ENCODE measurements at places on chromosomes 1 and 21. TPM values are rescaled to one million over a fixed set of nuclear protein-coding genes. Genes with fewer than 3 reads are reported as not detected.

DNA sequence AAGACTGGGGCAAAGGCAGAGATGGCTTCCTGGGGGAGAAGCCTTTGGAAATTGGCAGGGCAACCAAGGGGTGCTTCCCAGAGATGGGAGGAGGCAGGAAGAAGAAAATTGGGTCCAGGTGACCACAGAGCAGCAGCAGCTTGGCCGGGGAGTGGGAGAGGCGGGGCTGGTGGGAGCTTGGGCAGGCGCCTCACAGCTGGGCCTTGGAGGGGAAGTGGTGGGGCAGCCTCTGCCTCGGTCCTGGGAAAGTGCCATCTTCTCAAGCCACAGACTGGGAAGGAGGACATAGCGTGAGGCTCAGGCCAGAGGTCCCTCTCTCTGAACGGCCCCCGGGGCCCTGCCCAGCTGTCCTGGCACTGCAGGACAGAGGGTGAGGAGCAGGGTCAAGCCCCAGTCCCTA is 24.0 kb upstream of the WASF2 start:
- H3K27ac ChIP-seq, result peak overlapping the region; percentile 32
- no peak overlapping the region for H3K4me3 ChIP-seq
- H3K4me1 ChIP-seq, result peaks cover 36% of the 10 kb centered on the region
- H3K27me3 ChIP-seq, result no peaks in the 10 kb centered on the region
- no peaks in the 10 kb centered on the region for H3K36me3 ChIP-seq
- DNase-seq, result no peak

The NFASC gene
- 54.2 TPM for total RNA-seq

The CFHR2 gene
- not detected for total RNA-seq

The MYOC gene
- 0.37 TPM for total RNA-seq

The VCAM1 gene
- total RNA-seq, result 1.3 TPM

GRCh38 chr1:227766015-227766634 is 30.9 kb downstream of the SNAP47 start:
- no peak overlapping the region for H3K4me3 ChIP-seq
- peak; percentile 69 for DNase-seq
- no peak overlapping the region for H3K27ac ChIP-seq
- no peaks in the 10 kb centered on the region for H3K27me3 ChIP-seq

- no peaks in the 10 kb centered on the region for H3K27me3 ChIP-seq
- no peak for DNase-seq
- peaks cover 3% of the 10 kb centered on the region for H3K4me1 ChIP-seq
Observed at GRCh38 chr1:89971600-89971999, 23.3 kb upstream of the ZNF326 start.

The PIGR gene
- 316 TPM for total RNA-seq

The LAX1 gene
- 0.45 TPM for total RNA-seq

GRCh38 chr1:46455951-46456350 is 33.7 kb upstream of the DMBX1 start:
- H3K27me3 ChIP-seq, result no peaks in the 10 kb centered on the region
- DNase-seq, result no peak
- H3K36me3 ChIP-seq, result no peaks in the 10 kb centered on the region
- no peaks in the 10 kb centered on the region for H3K4me1 ChIP-seq

The AIRE gene
- not detected for total RNA-seq

DNA sequence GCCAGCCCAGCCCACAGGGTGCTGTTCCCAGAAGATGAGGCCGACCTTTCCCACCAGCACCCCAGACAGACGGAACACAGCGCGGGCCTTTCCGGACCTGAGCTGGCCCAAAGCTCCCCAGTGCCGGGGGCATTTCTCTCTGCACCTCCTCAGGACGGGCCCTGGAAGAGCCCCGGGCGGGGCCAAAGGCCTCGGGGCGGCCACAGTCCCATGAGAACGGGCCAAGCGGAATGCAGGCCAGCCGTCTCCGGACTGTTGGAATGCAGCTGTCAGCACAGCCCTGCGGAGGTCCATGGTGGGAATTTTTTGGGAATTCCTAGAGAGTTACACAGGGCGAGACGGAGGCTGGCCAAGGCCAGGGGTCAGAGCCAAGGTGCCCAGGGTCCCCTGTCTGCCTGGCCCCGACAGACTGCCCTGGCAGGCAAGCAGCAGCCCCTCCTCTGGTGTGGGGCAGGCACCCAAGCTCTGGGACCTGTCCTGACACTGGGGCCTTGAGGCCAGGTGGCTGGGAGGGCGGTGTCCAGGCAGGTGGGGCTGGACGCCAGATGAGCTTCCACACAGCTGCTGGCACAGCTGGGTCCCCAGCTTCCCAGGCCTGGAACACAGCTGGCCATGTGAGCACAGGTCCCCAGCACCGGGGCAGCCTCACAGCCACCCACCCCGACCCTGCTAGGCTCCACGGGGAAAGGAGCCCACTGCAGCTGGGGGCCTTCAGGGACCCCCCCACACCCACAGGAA is 63.0 kb downstream of the MEGF6 start:
- DNase-seq, result no peak
- H3K27ac ChIP-seq, result no peak overlapping the region
- H3K27me3 ChIP-seq, result no peaks in the 10 kb centered on the region
- no peaks in the 10 kb centered on the region for H3K36me3 ChIP-seq
- H3K4me3 ChIP-seq, result no peak overlapping the region
- H3K4me1 ChIP-seq, result peaks cover 12% of the 10 kb centered on the region

All from stomach (tissue), 19 donors.